ENCODE measurements at places on chromosomes 4 and X.

- DNase-seq = no peak
Observed at GRCh38 chr4:54707406-54707805, 49.6 kb downstream of the KIT start.

GRCh38 chr4:123399627-123400358, 3.2 kb downstream of the SPRY1 start:
- DNase-seq = no peak

DNA sequence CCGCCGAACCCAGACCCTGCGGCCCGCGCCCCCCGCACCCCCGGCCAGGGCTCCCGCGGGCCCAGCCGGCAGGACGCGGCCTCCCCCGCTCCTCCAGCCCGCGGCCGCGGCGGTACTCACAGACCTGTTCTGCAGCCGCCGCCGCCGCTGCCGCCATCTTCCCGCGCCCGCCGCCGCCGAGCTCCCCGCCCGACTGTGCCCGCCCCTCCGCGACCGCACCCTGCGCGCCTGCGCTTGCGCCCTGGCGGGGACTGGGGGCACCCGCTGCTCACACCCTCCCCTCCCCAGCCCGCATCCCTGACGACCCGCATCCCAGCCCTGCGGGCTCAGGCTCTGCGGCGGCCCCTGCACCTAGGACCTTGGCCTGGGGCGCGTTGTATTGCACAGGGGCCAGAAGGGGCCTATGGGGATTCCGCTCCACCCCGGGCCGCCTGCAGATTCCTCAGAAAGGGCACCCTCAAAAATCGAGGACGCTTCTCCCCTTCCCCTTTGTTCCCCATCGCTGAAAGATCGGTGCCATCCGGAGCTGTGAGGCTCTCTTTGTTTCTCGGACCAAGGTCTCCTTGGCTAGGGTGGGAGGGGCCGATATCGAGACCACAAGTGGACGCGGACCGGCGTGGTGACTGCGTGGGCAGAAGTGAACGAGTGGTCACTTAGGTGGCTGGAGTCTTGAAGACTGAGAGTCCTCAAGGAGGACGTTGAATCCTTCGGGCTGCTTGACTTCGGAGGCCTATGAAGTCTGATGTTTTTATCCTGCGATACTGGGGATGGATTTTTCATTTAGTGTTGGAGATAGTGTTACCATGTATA, at the start of gene SGCB:
Gene SGCB, minus strand, starts transcription at position 197 of the 810 bp plus-strand sequence. Its CDS starts 40 bp downstream, at position 157.
- no peak for DNase-seq

DNA sequence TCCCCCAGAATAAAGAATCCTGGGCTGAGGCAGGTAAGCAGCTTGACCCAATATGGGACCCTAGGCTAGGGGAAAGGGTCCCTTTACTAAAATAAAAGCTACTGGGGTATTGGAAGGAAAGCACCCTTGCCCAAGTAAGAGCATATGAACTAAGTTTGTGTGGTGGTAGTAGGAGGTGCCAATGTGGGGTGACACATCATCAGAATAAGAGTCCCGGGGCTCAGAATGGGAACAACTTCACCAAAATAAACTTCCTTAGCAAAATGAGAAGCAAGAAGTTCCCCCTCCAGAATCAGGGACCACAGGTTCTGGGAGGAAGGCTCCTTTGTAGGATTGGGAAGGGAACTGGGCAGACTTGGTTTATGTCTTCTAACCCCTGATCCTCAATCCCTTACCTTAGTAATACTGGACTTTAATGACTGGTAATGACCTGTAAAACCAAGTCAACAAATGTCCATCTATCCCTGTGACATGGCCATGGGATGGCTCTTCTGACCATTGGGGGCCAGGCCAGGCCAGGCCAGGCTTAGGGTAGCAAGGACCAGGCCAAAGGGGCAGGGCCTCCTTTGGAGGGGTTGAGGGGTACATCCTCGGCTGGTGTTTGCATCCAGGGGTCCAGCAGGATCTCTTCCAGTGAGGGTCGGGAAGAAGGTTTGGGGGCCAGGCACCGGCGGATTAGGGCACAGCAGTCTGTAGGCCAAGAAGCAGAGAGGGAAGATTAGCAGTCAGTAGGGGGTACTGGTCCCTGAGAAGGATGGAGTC, 2.3 kb upstream of the SLC35A2 start:
- DNase-seq = no peak

- no peak for DNase-seq
Observed at GRCh38 chr4:101142259-101142658, 205.1 kb downstream of the PPP3CA start.

DNA sequence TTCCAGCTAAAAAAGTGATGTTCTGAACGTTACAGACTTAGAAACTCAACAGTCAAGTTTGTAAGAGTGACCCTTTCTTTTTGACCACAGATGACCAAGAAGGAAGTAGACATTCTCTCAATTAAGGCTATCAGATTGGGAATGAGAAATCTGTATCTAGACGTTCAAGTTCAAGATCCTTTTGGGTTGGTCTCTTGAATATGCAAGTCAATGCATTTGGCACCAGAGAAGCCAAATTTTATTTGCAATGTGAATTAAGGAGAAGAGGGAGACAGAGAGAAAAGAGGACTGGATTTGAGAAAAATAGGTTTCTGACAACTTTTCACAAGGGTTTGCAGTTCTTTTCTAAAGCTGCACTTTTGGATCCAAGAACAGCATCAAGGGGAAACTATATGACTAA, 17.5 kb upstream of the SULT1E1 start:
- DNase-seq = no peak

- no peak for DNase-seq
Observed at GRCh38 chr4:155629183-155629825, 37.3 kb upstream of the GUCY1A1 start.

GRCh38 chr4:114598191-114599121, at the start of gene UGT8:
UGT8 (plus strand) TSS chr4:114598807; CDS start chr4:114622881, 24,074 bp downstream.
- DNase-seq = no peak

DNA sequence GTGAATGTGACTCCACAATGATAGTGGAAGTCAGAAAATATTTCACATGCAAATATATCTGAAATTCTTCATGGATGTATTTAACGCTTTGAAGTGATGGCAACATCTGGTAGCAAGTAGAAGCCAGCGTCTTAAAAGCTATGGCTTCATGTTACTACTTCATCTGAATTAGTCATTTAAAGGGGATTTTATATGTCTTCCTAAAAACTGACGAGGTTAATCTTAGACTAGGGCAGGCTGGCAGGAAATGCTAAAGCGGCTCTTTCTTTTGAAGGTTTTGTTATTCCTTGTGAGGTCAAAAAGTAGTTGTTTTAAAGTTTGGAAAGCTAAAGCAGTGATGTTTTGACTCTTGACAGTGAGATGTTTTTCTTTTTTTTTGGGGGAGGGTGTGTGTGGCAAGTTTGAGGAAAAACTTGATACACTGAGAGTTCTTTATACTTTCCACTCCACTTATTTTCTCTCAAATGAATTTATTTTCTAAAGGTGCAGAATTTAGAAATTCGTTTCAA, 22.6 kb downstream of the PLS3 start:
- DNase-seq = no peak

DNA sequence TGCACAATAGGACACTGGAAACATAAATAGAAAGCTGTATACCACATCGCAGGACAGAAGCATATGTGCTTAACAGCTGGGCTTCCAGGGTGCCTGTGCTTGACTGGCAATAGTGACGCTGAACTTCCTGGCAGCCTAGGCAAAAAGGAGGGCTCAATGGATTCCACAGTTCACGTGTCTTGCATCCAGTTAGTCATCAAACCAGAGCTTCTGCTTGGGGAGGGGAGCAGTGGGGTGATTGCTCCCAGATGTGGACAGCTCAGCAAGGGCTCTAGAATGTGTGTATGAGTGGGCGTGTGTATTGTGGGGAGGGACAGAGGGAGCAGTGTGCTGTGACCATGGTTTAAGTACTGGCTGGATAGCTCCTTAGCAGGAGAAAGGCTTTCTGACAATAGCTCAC, 2.3 kb downstream of the PRRG3 start:
- peak; percentile 91 for DNase-seq

GRCh38 chrX:46770817-46771163, 11.9 kb upstream of the SLC9A7 start:
- DNase-seq = peak; percentile 65

DNA sequence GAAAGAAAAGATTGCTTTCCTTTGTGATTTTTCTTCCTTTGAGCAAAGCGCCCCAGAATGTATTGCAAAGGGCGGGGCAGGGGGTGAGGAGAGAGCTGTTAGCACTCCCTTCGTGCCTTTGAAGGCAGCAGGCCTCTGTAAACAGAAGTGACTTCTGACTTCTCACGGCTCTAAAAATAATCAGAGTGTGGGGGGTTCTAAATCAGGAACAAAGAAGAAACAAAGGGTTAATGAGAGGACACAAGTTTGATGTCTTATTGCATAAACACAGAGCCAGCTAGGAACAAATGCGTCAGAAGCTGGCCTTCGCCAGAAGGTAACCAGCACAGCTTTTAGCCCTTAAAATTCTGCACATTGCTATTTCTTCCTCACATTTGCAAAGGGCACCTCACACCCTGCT, 626.2 kb downstream of the MID1IP1 start:
- DNase-seq = no peak

DNA sequence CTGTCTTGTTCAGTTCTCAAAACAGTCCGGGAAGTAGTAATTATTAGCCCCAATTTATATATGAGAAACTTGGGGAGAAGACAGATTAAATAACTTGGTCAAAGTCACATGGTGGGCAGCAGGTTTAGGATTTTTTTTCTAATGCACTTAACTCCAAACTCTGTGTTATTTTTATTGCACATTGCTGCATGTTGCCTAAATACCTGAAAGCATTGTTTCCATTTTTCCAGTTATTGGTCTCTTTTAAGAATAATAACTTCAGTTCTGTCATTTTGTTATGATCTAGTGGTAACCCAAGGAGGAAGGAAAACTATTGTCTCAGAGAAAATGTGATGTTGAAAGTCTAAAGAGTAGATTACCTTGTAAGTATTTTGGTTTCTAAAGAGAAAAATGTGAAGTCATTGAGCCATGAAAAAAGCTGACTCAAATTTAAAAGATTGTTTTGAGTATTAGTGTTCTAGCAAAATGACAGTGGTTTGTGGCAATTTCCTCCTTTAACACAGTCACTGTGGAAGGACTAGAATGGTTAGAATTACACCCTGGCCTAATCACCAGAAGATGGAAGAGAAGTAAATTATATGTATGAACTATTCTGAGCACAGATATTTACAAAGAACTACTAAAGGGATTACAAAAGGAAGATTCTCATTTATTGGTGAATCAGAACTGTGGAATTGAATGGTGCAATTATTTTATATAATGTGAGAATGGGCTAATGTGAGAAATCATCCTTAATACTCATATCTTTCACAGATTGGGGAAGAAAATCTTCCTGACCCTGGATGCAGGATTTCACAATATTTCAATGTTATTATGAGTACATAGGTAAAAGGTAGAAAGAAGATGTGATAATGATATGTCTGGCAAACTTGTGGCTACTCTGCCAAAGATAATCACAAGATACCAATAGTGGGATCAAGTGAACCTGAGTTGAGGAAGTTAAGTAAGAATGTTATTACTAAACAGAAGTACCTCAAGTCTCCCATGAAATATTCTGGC, 21.7 kb upstream of the CXCL8 start:
- DNase-seq = no peak

- DNase-seq = no peak
Observed at GRCh38 chr4:79257953-79258613, 67.8 kb downstream of the NAA11 start.

DNA sequence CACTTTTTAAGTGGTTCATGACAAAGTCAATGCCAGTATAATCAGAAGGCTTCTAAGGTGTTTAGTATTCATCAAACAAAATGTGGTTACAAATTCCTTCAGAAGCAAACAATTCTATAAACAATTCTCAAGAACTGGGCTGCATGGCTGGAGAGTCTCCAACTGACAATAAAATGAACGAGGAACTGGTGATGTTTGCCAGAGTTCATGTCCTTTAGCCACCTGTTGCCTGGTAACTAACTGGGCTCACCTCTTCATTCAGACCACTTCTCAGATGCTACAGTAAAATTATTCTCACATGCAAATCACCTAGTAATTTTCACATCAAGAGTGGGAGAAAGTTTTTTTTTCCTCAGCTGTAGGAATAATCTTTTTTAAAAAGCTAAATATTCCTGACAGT, 53.3 kb downstream of the CAMK2D start:
- no peak for DNase-seq

GRCh38 chrX:49041744-49042580, 1.2 kb downstream of the TFE3 start:
- DNase-seq = no peak

DNA sequence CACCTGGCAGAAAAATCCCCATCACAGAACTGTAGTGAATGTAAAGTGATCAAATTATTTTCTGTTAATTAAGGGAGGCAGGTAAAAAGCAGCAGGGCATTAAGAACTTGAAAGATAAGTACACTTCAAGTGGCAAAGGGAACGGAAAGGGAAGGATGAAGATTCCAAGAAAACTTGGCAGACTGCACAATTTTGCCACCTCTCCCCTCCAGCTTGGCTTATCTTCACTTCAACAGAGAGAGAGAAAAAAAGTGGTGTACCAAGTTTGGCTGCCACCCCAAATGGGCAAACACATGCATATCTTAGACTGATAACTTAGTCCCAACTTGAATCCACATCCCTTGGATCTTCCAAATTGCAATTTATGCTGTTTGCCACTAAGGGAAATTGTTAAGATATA, 598.1 kb upstream of the ACTRT1 start:
- DNase-seq = no peak

- no peak for DNase-seq
Observed at GRCh38 chr4:15144967-15145295, 142.7 kb downstream of the CPEB2 start.

GRCh38 chr4:2619459-2619858, 83.0 kb downstream of the FAM193A start:
- DNase-seq = no peak

- no peak for DNase-seq
Observed at GRCh38 chrX:69541956-69542355, 37.8 kb downstream of the NALF2 start.

DNA sequence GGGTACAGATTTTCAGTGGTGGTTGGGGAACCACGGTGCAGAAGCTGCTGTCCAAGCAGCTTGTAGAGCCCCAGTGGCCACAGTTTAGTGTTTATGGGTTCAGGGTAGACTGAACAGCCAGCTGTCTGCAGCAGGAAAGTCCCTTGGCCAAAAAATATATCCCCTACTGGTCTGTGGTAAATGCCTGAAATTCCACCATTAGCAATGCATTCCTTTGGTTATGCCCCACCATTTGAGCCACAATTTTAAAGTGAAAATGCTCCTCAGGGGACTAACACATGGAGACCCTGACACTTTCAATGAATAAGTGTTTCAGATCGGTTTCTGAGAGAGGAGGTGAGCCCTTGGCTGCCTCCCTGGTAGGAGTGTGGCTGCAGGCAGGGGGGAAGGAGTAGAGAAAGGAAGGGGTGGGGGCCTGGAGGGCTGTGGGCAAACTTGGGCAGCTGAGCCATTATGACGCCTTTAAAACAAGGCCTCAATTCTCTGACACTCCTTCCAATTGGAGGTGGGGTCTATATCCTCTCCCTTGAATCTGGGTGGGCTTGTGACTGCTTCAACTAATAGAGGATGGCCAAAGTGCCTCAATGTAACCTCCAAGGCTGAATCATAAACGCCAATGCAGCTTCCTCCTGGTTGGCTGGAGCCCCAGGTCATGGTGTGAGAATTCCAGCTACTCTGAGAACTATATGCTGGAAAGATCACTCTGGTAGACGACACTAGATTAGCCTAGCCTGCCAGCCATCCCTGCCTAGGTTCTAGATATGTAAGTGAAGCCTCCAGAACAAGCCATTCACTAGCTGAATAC, 75.8 kb upstream of the ATP6AP2 start:
- peak; percentile 56 for DNase-seq

- DNase-seq = no peak
Observed at GRCh38 chrX:119398974-119399771, at the start of gene SLC25A43. SLC25A43 (plus strand) TSS chrX:119399336; CDS start chrX:119399404, 68 bp downstream.

- DNase-seq = no peak
Observed at GRCh38 chrX:16134936-16135335, 11.6 kb downstream of the GRPR start.

GRCh38 chrX:19334945-19335626, 8.6 kb upstream of the PDHA1 start:
- no peak for DNase-seq

- no peak for DNase-seq
Observed at GRCh38 chr4:145341381-145341780, 140.3 kb upstream of the SMAD1 start.
